ENCODE measurements at places on chromosomes 1 and 21. TPM values are rescaled to one million over a fixed set of nuclear protein-coding genes. Genes with fewer than 3 reads are reported as not detected.

Gene CHD5
- total RNA-seq = 0.23 TPM

Gene ZNF683
- total RNA-seq = 26.6 TPM

Gene PIP5K1A
- 69.2 TPM for total RNA-seq

Gene MYCL
- not detected for total RNA-seq

Gene AGT
- not detected for total RNA-seq

Gene PLD5
- not detected for total RNA-seq

Gene PLA2G5
- not detected for total RNA-seq

Gene LEFTY1
- total RNA-seq = not detected

Gene GJA9
- not detected for total RNA-seq

Gene FAM78B
- 0.18 TPM for total RNA-seq

Gene MSH4
- total RNA-seq = 0.34 TPM

Gene PADI4
- total RNA-seq = 0.95 TPM

Gene RGS7
- total RNA-seq = not detected

Gene SPATA45
- total RNA-seq = not detected

Gene GNG12
- total RNA-seq = not detected

Gene NFYC
- 74.4 TPM for total RNA-seq

Gene BRWD1
- total RNA-seq = 31.9 TPM

Gene SERPINC1
- total RNA-seq = not detected

Gene CD247
- 251 TPM for total RNA-seq

Gene AADACL3
- not detected for total RNA-seq

Gene PEA15
- total RNA-seq = 35.2 TPM

Gene MROH9
- total RNA-seq = not detected

Gene WDR64
- 0.21 TPM for total RNA-seq

Gene SPRR2F
- not detected for total RNA-seq

Gene MARK1
- not detected for total RNA-seq

Gene TGFB2
- total RNA-seq = not detected

Gene IL12RB2
- 17.3 TPM for total RNA-seq

Gene OR2L3
- total RNA-seq = not detected

Gene CFAP74
- total RNA-seq = not detected

Gene KIAA1614
- total RNA-seq = 0.21 TPM

Gene BTBD8
- total RNA-seq = 1.5 TPM

Gene CA6
- 6.4 TPM for total RNA-seq

Gene LORICRIN
- total RNA-seq = not detected

Gene TCHH
- total RNA-seq = 0.08 TPM

Gene BMP8A
- 0.16 TPM for total RNA-seq

Gene AMY2A
- not detected for total RNA-seq

Gene ETV3
- total RNA-seq = 40.2 TPM

Gene FCRL2
- not detected for total RNA-seq

Gene ASCL5
- total RNA-seq = not detected

Gene FAM43B
- not detected for total RNA-seq

Gene MIXL1
- total RNA-seq = not detected

Gene OR10Z1
- total RNA-seq = not detected

Gene FOXD2
- total RNA-seq = 0.31 TPM

All from activated CD8-positive, alpha-beta T cell treated with anti-CD3 and anti-CD28 coated beads, Interleukin-2, amount 10 ng/mL, durations not matched to agents 7 days and 5 days (primary cell).